Stimulated activated CD8-positive, alpha-beta memory T cell treated with anti-CD3 and anti-CD28 coated beads, Interleukin-7, amount 100 ng/mL, for 1 hour (primary cell): ENCODE measurements at places on chromosomes 16 and 17.

DNA sequence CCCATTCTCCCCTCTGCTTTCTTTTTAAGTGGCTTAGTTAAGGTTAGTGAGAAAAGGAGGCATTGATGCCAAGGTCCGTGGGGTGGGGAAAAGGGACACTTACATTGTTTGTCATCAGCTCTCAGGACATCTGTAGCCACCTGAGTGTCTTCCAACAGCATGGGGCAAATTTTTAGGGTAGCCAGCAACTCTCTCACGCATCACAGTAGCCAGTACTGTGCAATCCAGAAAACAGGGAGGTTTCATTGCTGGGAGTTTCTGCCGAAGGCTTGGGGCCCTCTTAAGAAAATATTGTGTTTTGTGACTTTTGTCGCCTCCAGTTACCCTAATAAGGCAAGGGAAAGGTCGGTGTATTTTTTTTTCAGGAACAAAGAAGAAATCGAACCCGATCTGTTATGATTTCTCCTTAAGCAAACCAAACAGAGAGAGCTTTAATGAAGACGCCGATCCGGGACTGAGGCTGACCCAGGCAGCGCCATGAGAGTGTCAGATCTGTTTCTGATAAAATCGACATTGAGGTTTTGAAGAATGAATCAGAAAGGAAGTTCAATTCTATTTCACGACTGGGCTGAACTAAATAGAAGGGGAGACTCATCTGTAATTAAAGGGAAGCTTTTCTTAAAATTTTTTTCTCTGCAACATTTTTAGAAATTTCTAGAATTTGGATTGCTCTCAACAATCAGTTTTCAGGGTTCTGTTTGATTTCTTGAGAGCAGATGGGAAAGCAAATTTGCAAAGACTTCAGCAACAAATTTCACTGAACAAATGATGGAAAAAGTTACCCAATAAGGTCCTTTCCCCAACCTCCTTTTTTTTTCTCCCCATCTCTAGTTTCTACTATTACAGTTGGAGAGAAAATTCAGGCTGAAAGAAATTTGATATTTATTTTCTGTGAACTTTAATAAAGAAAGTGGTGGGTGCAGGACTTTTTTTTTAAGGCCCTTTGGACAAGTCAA is 144.7 kb upstream of the IRX3 start:
- DNase-seq, result no peak

GRCh38 chr16:27723711-27724481 is 174.0 kb downstream of the KATNIP start:
- DNase-seq, result no peak

DNA sequence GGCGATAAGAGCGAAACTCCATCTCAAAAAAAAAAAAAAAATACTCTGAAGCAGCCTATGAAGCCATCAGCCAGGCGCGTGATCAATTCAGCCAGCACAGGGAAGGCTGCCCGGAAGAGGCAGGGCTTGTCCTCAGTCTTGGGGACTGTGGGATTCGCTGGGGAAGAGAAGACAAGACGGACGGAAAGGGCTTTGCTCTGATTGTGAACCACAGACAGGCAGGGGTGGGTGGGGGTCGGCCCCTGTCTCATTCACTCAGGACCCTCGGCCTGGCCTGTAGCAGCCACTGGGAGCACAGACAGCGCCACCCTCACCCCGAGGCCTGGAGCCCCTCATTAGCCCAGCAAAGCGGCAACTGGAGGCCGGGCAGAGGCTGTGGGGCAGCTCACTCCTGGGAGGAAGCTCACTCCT is 37.2 kb downstream of the ABR start:
- no peak for DNase-seq

GRCh38 chr17:74597069-74597790 is 5.1 kb upstream of the CD300LD start:
- DNase-seq, result no peak

- DNase-seq, result no peak
Observed at GRCh38 chr17:11928436-11928835, 68.8 kb downstream of the ZNF18 start.

GRCh38 chr17:31497431-31497830 is 106.0 kb downstream of the RAB11FIP4 start:
- no peak for DNase-seq

DNA sequence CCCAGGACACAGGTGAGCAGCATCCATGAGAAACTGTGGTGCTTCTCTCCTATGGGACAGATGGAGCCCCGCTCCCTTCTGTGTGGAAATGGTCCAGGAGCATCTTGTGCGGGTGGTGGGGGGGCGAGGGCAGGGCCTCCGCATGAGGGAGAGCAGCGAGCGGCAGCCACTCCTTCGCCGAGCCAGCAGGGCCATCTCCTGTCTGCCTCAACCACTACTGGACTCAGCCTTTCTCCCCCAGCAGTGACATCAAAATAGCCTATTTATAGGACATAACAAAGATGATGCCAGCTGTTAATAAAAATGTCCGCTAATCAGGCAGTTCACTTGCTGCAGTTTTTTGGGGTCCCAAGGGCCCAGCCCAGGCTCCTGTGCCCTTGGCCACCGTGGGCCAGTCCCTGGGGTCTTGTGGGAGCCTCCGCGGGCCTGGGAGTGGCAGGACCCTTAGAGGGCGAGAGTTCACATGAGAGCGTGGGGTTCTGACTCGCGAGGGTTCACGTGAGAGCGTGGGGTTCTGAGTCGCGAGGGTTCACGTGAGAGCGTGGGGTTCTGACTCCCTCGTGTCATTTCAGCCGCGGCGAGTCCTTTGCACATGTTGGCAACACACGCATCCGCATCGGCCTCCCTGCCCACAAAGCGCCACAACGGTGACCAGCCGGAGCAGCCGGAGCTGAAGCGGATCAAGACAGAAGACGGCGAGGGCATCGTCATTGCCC is 47.4 kb downstream of the WDR45B start:
- no peak for DNase-seq

DNA sequence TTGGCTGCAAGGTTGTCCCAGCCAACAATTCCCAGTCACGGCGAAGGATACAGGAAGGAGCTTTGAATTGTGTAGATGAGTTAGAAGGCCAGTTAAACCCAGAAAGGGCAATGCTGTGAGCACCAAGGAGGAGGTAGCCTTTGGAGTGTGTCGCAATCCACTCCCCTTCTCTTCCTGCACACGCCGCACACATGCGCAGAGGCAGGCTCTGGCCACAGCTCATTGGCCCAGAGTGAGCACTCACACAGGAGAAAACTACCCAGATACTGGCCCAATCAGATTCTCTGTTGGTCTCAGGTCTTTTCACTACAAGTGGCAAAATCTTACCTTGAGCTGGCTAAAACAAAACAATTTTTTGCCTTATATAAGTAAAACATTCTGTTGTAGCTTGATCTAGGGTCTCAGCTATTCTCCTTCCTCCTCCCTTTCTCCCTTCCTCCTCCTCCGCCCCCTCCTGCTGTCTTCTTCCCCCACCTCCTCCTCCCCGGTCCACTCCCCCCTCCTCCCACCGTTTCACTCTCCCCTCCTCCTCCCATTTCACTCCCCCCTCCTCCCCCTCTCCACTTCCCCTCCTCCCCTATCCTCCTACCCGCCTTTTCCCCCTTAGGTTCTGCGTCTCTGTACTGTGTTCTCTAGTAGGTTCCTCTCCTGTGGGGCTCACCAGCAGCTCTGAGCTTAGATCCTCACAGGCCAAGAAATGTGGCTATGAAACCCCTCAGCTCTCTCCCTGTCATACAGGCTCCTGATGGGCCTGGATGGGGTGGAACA is 344.9 kb downstream of the CPPED1 start:
- DNase-seq, result no peak

- no peak for DNase-seq
Observed at GRCh38 chr17:76953946-76954345, 85.7 kb downstream of the MGAT5B start.

- DNase-seq, result no peak
Observed at GRCh38 chr16:69514356-69514755, 51.4 kb upstream of the NFAT5 start.

- no peak for DNase-seq
Observed at GRCh38 chr16:67673712-67674580, 7.3 kb downstream of the C16orf86 start.

- no peak for DNase-seq
Observed at GRCh38 chr16:15976929-15977637, 27.7 kb downstream of the ABCC1 start.

- no peak for DNase-seq
Observed at GRCh38 chr17:32440722-32441121, 3.6 kb upstream of the PSMD11 start.

GRCh38 chr16:19583665-19584300 is 28.3 kb downstream of the VPS35L start:
- no peak for DNase-seq

DNA sequence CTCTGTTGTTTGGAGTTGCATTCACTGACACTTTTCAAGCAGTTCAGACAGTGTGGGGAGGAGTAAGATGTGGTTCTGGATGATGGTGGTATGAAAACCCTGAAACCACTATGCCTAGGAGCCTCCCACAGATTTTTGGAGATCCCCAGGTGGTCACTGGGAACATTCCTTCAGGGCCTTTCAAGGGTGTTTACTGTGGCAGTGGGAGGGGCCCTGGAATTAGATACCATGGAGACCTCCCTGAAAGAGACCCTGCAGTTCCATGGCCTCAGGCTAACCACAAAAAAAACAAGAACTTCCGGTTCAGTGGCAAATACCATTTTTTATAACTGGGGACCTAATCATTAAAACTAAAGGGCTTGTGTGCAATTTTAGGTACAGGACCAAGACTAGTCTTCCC is 79.9 kb downstream of the TMEM100 start:
- no peak for DNase-seq

- no peak for DNase-seq
Observed at GRCh38 chr16:3050487-3050886, 4.1 kb downstream of the MMP25 start.

- DNase-seq, result no peak
Observed at GRCh38 chr17:65345261-65346005, 208.3 kb downstream of the RGS9 start.

- DNase-seq, result no peak
Observed at GRCh38 chr17:37610971-37611370, 1.8 kb upstream of the SYNRG start.

- no peak for DNase-seq
Observed at GRCh38 chr17:48960834-48961515, 7.4 kb downstream of the GIP start.

- DNase-seq, result no peak
Observed at GRCh38 chr16:48680881-48681280, 70.9 kb upstream of the N4BP1 start.

- DNase-seq, result no peak
Observed at GRCh38 chr16:66400503-66401380, 26.4 kb upstream of the BEAN1 start.

DNA sequence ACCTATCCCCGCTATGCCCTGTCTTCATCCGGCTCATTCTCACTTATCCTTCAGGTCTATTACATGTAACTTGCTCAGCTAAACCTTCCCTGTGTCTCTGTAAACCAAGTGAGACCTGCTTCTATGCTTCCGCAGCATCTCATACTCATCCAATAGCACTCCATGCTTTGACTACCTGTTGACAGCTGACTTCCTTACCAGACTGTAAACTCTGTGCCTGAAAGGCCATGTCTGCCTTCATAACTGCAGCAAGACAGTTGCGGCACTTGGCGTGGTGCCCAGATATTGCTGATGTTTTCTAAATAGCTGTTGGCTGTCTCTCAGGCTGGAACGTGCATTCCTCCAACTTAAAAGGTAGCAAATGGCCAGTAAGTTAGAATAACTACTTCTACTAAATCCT is 1.8 kb upstream of the OR1E1 start:
- no peak for DNase-seq

GRCh38 chr17:8606401-8606800 is 24.1 kb downstream of the MYH10 start:
- no peak for DNase-seq

DNA sequence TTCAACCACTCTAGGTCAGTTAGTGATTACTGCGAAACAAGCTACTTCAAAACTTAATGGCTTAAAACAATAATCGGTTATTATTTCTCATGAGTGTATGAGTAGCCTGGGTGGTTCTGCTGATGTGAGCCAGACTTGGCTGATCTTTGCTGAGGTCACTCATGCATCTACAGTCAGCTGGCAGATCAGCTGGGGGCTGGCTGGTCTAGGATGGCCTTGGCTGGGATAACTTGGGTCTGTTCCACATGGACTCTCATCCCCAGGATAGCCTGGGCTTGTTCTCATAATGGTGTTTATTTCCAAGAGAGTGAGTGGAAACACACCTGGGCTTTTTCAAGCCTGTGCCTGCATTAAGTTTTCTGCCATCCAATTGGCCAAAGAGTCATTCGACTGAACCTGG is 13.0 kb downstream of the CCDC182 start:
- no peak for DNase-seq

GRCh38 chr16:24846548-24847357 is 990 bp downstream of the SLC5A11 start:
- DNase-seq, result no peak

GRCh38 chr17:82699551-82699950 is 1.1 kb upstream of the RAB40B start:
- DNase-seq, result no peak

DNA sequence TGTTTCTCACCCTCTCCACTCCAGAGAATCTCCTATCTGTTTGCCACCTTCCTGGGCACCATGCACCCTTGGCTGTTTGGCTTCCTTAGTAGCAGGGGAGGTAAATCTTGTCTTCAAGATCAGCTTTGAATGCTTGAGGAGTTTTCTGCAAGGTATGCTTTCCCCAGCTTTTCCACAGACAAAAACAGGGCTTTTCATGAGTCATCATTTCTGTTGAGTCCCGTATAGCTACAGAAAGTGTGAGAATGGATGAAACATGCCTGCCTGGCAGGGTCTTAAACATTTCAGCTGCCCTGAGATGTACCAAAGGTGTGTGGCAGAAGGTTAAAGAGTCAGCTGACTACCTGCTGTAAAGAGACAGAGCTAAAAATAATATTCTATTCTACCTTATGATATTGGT is 875.2 kb upstream of the EEF2KMT start:
- no peak for DNase-seq

GRCh38 chr16:85090873-85091521 is 21.3 kb downstream of the CIBAR2 start:
- DNase-seq, result no peak

DNA sequence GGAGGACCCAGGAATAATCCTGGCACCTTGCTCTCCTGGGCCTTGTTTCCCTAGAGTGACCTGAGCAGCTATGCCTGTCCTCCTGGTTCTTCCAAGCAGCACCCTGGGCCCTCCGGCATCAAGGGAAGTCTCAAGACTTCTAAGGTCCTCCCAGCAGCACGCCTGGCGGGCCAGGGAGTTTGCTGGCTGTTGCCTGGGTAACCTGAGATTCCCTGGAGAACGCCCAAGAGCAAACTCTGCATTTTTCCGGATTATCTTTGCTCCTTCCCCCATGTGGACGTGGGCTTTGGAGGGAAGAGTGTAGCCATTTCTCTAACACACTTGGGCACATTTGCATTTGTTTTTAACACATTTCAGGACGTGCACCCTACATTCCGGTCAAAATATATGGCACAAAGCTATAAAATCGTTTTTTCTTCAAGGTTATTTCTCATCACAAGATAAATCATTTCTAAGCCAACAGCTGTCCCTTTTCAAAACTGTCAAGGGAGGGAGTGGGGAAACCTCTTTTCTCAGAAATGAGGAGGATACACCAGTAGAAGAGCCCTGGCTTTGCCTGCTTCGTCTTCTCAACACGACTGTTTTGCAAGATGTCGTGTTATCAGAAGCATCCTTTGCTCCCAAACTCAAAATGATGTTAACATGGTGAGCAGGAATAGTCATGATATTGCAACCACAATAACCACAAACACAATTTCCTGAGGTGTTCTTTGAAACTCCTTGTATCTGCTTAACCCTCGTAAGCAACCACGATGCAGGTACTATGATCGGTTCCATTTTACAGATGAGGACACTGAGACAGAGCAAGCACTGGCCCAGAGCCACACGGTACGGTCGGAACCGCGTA is 116.5 kb downstream of the ADCY9 start:
- no peak for DNase-seq
